Stimulated activated CD8-positive, alpha-beta memory T cell treated with anti-CD3 and anti-CD28 coated beads, Interleukin-4, amount 100 ng/mL, for 4 hours (primary cell): ENCODE measurements at places on chromosomes 2 and 18.
A peak's percentile ranks its signal among the peaks of the same experiment; 100 is the strongest.

DNA sequence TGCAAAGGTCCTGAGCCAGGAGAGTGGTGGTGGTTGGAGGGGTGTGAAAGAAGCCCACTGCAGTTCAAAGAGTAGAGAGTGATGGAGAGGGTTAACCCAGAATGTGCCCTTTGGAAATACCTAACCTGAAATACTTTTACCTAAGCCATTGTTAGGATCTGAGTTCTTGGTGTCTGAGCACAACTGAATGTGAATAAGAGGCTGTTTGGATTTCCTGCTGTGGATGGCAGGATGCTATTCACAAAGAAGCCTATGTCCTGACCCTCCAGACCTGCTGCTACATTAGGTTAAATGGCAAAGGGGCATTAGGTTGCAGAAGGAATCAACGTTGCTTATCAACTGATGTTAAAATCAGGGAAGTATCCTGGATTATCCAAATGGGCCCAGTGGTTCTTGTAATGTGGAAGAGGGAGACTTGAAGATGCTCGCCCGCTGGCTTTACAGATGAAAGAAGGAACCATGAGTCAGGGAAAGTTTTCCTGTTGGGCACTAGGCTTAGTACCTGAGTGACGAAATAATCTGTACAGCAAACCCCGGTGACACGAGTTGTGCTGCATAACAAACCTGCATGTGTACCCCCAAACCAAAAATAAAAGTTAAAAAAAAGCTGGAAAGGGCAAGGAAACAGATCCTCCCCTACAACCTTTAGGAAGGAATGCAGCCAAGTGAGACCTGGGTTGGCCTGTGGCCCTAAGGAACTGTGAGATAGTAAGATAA, 27.2 kb downstream of the ITGA6 start:
- no peak for DNase-seq

- DNase-seq = no peak
Observed at GRCh38 chr18:63206433-63207142, 113.0 kb downstream of the BCL2 start.

DNA sequence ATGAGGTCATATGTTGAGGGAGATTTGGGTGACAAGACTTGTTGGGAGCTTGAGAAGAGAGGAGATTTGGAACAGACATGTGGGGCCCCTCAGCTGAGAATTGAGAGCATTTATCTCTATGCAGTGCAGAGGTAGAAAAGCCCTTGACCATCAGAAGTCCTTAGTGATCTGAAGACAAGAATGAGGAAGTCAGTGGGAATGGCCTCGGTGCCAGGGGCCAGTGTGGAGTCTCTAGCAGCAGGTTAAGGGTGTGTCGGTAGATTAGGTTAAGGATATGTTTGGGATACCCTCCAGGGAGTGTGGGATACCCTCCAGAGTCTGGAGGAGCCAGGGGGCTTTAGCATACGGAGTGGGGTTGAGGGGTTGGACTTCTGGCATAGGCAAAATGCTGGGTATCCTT, 41.6 kb downstream of the FBXO48 start:
- DNase-seq = no peak

GRCh38 chr2:199223791-199224190, 233.9 kb downstream of the SATB2 start:
- DNase-seq = no peak

DNA sequence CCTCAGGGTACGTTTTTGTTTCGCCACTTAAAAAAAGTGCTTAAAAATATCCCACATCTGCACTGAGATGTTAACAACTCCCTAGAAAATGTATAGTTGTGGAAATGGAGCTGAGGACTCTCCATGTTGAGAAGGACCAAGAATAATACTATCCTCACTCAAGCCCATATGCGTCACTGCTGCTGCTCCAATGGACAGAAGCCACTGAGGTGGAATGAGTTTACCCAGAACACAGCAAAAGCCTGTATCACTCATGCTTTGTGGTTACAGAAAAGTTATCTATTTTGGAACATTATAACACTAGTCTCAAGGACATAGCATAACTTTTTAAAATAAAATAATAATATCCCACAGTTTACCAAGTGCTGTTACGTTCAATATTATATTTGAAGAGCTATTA, 31.9 kb downstream of the DSC3 start:
- no peak for DNase-seq

- DNase-seq = no peak
Observed at GRCh38 chr2:88334418-88334817, 118.1 kb downstream of the FOXI3 start.

- no peak for DNase-seq
Observed at GRCh38 chr2:139850254-139850890, 1070.2 kb upstream of the NXPH2 start.

- DNase-seq = no peak
Observed at GRCh38 chr2:101518578-101519492, 43.9 kb upstream of the RFX8 start.

DNA sequence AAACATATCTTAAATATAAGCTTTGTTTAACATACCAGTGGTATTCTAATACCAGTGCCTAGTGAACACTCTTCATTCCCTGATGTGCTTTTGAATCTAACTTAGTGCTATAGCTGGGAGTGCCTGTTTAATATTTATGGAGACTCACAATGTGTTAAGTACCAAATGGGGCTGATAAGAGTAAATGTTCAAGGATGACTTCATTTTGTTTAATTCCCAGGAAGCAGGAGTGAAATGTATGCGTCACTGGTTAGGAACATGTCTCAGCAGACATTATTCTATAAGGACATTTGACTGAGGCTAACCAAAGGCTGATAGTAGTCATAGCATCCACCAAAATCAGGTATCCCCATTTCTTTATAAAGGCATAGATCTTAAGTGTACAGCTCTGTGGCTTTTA, 31.7 kb upstream of the LINC00305 start:
- DNase-seq = no peak

- no peak for DNase-seq
Observed at GRCh38 chr18:69705987-69706386, 241.7 kb downstream of the CD226 start.

DNA sequence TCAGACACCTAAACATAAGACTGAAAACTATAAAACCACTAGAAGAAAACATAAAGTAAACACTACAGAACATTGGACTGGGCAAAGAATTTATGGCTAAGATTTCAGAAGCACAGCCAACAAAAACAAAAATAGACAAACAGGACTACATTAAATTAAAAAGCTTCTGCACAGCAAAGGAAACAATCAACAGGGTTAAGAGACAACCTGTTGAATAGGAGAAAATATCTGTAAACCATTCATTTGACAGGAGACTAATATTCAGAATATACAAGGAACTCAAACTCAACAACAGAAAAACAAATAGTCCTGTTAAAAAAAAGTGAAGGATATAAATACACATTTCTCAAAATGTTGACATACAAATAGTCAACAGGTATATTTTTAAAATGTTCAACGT, 106.7 kb upstream of the FANCL start:
- no peak for DNase-seq

DNA sequence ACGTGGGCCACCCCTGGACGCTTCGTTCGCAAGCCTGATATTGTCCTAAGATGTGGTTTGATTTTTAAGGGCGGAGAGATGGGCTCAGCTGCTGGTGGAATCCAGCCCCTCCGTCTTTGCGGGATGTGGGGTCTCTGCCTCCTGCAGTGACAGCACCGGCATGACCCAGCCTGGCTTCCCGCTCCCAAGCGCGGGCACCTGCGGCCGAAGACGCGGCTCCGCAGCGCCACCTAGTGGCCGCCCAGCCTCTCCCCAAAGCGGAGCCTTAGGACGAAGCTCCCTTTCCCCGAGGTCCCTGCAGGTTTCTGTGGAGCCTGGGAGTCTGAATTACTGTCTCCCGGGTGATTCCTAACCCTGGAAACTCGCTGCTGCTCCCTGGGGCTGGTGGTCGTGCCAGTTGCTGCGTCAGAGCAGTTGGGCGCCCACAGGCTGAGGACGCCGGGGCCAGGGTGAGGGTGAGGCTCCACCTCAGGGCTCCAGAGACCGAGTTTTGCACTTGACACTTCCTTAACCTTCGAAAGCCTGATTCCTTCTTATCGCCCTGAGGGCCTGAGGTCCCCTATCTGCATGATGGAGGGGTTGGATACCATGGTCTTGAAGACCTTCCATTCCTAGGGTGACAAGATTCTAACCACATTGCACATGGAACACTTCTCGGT, 137.5 kb downstream of the TPO start:
- no peak for DNase-seq

- no peak for DNase-seq
Observed at GRCh38 chr18:21663578-21663977, 41.0 kb downstream of the ABHD3 start.

GRCh38 chr18:51398104-51398503, 200.6 kb upstream of the MEX3C start:
- no peak for DNase-seq

- DNase-seq = no peak
Observed at GRCh38 chr2:152718909-152719645, 657 bp downstream of the ARL6IP6 start.

DNA sequence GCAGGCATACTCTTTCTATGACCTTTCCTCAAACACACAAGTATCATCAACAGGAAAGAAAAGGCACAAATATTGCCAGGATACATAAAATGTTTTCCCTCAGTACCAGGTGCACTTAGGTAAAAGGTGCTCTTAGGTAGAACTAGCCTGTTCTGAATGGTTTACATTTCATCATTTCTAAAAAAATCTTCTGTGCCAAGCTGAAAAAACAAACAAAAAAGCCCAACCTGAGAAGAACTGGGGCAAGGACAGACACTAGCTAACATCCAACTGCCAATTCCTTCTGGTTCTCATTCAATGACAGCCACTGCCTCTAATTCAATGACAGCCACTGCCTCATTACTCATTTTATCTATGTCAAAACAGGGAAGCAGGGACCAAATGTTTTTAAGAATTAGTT, 68.5 kb downstream of the SPIRE1 start:
- DNase-seq = no peak

GRCh38 chr2:239927424-239927981, 97.6 kb downstream of the NDUFA10 start:
- peak; percentile 37 for DNase-seq

GRCh38 chr2:190853531-190854383, 26.9 kb upstream of the GLS start:
- DNase-seq = no peak

DNA sequence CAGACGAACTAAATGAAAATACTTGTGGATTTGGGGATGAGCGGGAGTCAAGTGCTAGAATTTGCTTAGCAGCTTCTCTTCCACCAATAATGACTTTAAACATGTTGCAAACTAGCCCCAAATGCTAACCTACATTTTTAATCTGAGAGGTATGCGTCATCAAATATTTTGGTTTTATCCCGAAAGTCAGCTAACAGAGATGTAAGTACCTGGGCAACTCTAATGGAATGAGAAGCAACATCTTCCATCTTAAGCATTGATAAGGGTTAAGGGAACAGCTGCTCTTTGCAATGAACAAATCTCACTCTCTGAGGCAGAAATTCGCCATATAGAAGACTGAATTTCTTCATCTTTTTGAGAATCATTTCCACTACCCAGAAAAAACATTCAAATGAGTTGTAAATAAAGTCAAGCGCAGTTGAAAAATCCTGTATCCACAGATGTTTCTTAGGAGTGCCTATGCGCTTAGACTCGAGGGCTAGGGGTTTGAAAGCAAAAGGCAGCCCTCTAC, 926 bp upstream of the YPEL5 start:
- DNase-seq = no peak

- no peak for DNase-seq
Observed at GRCh38 chr2:239997686-239998409, 27.3 kb downstream of the NDUFA10 start.

GRCh38 chr2:122388208-122388607, 632.8 kb downstream of the TSN start:
- no peak for DNase-seq

GRCh38 chr2:53559302-53559966, 208.2 kb upstream of the CHAC2 start:
- DNase-seq = no peak

DNA sequence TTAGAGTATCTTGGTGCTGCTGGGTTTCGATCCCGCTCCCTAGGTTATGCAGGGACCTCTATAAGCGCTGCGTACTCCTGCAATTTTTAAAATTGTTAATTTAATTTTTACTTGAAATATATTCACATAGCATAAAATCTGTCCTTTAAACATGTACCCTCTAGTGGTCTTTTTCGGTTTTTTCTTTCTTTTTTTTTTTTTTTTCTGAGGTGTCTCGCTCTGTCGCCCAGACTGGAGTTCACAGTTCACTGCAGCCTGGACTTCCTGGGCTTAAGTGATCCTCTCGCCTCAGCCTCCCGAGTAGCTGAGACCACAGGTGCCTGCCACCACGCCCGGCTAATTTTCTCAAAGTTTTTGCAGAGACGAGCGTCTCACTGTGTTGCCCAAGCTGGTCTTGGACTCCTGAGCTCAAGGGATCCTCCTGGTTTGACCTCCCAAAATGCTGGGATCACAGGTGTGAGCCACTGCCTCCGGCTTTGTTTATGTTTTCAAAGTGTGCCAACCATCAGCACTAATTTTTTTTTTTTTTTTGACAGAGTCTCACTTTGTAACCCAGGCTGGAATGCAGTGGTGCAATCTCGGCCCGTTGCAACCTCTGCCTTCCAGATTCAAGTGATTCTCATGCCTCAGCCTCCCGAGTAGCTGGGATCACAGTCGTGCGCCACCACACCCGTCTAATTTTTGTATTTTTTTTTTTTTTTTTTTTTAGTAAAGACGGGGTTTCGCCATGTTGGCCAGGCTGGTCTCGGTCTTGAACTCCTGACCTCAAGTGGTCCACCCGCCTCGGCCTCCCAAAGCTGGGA, 585 bp upstream of the MOB1A start:
- DNase-seq = no peak

GRCh38 chr2:101287303-101287702, 21.2 kb downstream of the RNF149 start:
- no peak for DNase-seq

GRCh38 chr2:104733226-104733943, 120.5 kb upstream of the POU3F3 start:
- DNase-seq = no peak

- no peak for DNase-seq
Observed at GRCh38 chr2:236772220-236772837, 202.7 kb downstream of the ACKR3 start.

DNA sequence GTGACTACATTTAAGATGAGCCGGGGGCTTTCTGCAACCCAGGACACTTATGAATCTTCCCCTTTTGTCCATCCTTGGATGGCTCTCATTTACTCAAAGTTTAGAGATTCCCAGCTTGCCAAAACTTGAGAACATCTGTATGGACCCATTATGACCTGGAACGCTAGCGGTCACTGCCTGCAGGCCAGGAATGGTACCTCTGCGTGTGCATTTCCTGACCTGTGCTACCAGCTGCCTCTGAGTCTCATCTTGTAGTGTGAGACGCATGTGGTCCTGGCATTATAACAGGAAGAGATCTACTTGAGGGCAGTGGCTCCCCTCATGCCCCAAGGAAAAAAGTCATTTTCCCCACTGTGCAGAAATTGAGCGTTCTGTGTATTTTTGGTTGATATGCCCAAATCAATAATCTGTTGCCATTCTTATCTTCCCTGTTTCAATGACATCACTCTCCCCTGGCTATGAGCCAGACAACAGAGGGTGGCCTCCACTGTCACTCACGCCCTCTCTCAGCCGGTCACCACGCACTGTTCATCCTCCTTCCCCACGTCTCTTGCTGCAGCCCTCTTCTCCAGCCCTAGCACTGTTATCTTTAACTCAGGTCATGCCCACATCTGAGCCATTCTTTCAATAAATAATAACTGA, 28.5 kb upstream of the NPAS2 start:
- no peak for DNase-seq

GRCh38 chr2:65349863-65350262, 82.5 kb downstream of the SPRED2 start:
- DNase-seq = no peak
